Keratinocyte (primary cell): ENCODE measurements at places on chromosomes 6 and 20. TPM values are rescaled to one million over a fixed set of nuclear protein-coding genes. Genes with fewer than 3 reads are reported as not detected.

DNA sequence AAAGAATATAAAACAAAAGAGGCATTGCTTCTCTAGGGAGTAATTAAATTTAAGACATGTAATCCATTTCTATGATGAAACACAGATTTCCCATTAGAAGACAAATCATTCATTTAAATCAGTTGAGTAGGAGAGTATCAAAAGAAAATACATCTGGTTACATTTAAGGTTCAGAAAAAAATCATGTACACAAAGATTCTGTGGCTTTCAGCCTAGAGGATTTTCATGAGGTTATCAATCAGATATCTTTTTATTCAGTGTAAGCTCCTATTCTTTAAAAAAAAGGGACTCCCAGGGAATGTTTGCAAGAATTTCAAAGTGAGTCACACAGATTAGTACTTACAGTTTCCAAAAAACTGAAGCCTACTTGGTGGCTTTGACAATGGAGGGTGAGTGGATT lies 24.9 kb downstream of the COL21A1 start:
- DNase-seq = no peak

DNA sequence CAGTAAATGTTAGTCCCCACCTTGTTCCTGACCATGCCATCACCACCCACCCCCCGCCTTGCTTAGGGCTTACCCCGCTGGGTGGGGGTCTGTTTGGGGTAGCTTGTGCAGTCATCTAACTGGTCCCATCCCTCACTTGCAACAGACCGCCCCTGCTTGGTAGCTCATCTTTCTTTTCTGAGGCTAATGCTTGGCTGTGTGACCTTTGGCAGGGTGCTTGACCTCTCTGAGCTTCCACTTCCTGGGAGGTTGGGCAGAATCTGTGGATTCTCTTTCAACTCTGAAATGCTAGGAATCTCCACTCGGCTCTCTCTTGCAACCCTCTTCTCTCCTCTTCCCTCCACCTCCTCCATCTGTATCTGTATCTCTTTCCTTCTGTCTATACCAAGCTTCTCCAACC lies 70.4 kb downstream of the SLC2A10 start:
- DNase-seq = no peak

DNA sequence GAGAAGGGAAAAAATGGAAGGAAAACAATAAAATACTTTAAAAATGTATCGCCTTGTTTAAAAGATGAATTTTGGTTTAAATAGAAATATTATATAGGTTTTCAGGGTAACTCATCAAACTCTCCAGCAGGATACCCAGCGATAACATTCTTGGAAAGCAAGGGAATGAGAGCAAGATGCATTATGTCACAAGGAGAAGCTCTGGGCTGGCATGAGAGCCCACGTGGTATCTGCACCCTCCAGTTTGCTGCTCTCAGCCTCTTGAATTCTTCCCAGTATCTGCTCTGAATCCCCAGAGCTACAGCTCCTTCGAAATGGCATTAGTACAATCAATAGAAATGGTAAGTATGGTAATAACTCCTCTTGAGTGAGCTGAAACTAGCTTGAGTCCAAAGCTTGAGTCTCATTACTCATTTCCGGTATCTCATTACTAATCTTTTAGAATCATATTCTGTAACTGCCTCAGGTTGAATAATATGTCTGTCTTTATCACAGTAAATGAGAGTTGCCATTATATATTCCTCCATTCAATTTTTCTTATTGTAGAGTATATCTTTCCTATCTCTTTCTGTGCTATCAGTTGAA lies 4.9 kb upstream of the TMEM242 start:
- DNase-seq = no peak

DNA sequence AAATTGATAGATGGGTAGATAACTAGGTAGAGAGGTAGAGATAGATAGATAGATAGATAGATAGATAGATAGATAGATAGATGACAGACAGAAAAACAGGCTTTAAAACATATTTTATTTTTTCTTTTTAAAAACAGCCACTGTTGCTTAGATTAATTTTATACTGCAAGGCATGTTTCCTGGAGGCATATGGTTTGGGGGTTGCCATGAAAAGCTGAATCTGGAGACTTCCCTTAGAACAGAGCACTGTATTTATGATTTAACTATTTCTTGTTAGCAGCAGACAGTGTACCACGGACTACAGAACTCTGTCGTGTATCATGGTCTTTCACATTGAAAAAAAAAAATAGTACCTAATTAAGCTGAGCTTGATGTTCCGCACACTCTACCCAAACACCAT lies 38.8 kb downstream of the METTL24 start:
- no peak for DNase-seq

DNA sequence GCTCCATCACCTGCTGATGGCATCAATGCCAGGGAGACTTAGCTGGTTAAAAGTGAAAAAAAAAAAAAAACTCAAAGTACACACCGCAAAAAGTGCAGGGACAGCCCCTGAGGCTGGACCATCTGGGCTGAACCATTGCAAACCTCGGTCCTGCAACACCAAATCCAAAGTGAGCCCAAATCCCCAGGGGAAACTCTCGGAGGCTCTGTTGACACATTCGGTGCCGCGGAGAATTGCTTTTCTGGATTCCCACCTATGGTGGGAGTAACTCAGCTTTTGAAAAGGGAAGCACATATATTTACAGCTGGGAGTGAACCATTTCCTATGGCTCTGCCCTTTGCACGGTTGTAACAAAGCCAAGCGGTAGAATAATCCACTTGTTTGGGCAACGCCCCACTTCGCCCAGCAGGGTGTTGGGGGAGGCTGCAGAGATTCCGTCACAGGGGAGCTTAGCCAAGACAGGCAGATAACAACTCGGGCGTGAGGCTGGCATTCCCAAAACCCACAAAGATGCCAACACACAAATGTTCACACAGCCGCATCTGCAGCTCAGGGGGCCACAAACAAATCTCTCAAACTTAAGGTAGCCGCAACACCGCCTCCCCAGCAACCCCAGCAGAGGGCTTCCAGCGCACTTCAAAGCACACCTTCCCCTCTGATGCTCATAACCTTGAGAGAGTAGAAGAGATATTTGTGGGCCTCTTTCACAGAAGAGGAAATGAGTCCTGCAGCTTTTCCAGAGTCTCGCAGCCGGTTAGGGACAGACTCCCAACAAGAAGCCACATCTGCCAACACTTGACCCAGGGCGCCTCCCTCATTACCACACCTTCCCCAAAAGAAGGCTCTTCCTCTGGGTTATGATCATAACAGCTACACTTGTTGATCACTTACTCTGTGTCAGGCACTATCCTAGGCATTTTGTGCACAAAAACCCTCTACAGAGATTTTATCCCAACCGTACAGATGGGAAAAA lies 11.4 kb downstream of the ZC3H12D start:
- no peak for DNase-seq

DNA sequence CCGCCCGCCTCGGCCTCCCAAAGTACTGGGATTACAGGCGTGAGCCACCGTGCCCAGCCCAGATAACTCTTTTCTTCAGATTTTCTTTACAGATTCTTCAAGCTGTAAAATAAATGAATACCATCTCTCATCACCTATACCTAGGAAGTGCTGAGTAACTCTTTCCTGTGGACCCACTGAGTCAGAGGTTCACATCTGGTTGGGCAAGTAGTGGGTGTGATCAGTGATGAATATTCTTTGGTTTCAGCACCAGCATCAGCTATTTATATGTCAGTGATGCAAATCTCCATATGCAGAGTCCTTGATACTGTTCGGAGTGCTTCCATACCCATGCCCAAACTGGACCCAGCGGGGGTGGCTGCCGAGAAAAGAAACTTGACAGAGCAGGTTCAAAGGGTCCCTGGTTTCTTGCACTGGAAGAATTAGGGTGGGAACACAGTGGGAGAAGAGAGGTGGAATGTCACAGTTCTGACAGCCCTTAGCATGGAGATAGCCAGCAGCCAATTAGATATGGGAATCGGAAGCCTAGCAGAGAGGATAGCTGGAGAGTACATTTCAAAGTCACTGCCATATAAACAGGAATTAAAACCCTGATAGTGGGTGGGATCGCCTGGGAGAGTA lies 64.9 kb upstream of the DDR1 start:
- DNase-seq = no peak

GRCh38 chr6:129292836-129293235 lies 409.9 kb downstream of the LAMA2 start:
- no peak for DNase-seq

- DNase-seq = no peak
These were observed 84.5 kb downstream of the SESN1 start for GRCh38 chr6:109009962-109010704.

- no peak for DNase-seq
These were observed 22.7 kb upstream of the MAPRE1 start for GRCh38 chr20:32796981-32797451.

DNA sequence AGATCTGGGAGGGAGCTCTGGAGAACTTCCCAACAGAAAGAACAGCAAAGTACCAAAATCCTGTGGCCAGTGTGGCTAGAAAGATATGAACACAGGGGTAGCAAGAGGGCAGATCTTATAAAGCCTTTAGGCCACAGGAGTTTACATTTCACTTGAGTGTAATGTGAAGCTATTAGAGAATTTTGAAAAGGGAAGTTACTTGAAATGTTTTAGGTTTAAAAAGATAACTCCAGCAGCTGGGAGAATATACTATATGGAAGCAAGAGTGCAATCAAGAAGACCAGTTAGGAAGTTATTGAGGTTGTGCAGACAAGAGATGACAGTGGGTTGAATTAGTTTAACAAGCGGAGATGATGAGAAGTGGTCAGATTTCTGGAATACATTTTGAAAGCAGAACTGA lies 7.9 kb downstream of the SUPT3H start:
- DNase-seq = no peak

GRCh38 chr6:133047065-133047665 lies 194.0 kb upstream of the EYA4 start:
- DNase-seq = no peak

- no peak for DNase-seq
These were observed 17.7 kb downstream of the RIPOR3 start for GRCh38 chr20:50673466-50674137.

GRCh38 chr6:143952947-143953701 lies 54.9 kb downstream of the PLAGL1 start:
- DNase-seq = no peak

GRCh38 chr20:53016534-53017042 lies 44.4 kb downstream of the TSHZ2 start:
- no peak for DNase-seq

The HFE gene
- polyA plus RNA-seq = 13.8 to 18.6 TPM (median 18.4 TPM) in 3 replicates

The ITCH gene
- 22.8 to 42.5 TPM (median 29.1 TPM) in 3 replicates for polyA plus RNA-seq

The TFAP2D gene
- not detected in 3 replicates for polyA plus RNA-seq

The LY6G6D gene
- polyA plus RNA-seq = 0.22 to 0.33 TPM in 2 of 3 replicates, not detected in the other

The PTK7 gene
- 58.8 to 88.8 TPM (median 81.0 TPM) in 3 replicates for polyA plus RNA-seq

The PAK5 gene
- 0.01 TPM in 2 of 3 replicates, not detected in the other for polyA plus RNA-seq

The C6orf89 gene
- polyA plus RNA-seq = 29.0 to 34.9 TPM (median 31.0 TPM) in 3 replicates
